NCI-H345 (cell line): ENCODE measurements at places on chromosomes 3 and 15.
A peak's percentile ranks its signal among the peaks of the same experiment; 100 is the strongest.

GRCh38 chr3:39180183-39180545 is 12.2 kb downstream of the XIRP1 start:
- no peak for DNase-seq

DNA sequence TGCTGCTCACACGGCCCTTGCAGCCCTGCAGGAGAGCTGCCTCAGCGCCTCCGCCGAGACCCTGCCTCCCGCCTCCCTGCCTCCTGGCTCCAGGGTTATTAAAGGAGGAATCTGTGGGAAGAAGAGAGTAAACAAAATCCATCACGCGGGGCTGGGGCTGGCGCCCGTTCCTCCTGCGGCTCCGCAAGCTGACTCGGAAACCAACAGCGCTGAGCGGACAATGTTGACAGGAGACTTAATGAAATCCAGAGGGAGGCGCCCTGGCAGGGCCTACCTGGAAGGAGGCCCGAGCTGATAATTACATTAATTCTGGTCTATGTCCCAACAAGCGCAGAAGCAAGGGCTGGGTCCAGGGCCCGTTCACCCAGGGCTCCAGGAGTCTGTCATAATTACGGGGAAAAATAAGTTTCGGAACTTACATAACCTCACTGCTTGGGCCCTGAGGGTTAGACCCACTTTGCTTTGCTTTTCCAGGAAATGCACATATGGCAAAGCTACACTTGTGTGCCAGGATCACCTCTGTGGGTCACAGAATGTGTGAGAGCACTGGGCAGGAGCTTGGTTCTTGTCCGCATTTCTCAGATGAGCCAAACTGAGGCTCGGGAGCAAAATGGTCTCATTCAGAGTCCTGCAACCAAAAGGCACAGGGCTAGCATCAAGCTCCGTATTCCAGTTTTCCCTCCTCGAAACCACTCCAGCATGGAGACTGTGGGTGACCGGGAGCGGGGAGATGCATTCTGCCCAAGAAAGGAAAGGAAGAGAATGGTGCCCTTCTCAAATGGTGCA is 43.8 kb upstream of the SLC6A6 start:
- DNase-seq = no peak

- no peak for DNase-seq
These were observed 6.9 kb downstream of the CORO2B start for GRCh38 chr15:68585574-68586273.

DNA sequence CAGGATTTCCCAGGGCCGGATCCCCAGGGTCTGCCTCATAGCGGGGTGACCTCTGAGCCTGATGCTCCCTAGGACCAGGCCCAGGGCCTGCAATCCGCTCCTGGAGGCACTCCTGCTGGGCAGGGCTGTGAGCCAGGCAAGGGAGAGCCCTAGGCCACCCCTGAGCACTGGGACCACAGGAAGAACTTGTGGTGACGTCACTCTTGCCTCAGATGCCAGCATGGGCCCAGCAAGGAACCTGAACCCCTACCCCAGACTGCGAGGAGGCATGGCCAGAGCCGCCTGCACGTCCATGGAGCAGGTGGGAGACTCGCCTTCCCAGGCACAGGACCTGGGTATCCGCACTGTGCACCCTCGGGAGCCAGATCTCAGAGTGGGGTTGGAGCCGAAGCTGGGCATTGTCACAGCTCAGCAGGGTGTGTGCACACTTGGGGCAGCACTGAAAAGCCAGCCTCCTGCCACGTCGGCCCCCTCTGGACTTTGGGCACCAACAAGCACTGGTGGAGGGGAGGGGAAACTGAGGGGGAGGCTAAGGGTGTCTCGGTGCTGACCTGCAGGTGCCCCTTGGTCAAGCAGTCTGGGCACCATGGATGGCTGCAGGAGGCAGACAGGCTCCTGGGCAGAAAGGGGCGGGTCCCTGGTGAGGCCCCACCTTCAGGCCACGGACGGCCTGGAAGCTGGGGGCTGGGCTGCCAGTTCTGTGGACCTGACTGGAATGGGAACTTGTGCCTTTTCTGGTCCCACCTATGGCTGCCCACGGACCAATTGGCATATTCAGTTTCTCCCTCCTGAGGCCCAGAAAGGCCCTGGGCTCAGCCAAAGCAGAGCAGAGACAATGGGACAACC is 49.3 kb downstream of the SLC6A20 start:
- no peak for DNase-seq

DNA sequence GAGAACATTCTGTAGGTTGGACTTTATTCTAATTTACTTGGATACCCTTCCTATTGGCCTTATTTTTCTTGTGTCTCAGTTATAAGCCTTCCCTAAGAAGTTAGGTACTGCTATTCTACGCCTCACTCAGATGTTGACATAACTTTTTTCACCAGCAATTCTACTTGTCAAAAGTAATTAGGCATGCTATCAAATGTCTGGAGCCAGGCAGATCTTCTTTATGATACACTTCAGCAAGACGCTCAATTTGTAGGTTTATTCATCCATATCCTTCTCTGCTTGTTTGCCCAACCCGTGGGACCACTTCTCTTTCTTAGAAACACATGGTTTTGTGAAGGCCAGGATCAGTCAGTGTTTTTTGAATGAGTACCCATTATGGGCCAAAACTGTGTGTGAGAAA is 36.2 kb upstream of the COL8A1 start:
- DNase-seq = no peak

DNA sequence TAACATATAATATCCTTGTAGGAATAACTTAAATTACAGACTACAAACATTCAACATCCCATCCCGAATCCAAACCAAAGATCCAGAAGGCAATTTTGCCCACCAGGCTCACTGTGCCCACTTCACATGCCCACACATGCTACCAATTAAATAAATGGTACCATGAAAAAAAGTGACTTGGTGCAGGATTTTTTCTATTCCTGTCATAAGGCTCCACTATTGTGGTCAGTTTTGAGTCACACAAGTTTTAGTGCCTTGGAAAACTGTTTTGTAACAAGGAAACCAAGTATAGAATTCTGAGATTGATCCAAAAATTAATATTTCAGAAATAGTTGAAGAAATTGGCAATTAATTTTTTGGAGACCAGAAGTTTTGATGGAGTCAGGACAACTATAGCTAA is 470.1 kb upstream of the THBS1 start:
- no peak for DNase-seq

DNA sequence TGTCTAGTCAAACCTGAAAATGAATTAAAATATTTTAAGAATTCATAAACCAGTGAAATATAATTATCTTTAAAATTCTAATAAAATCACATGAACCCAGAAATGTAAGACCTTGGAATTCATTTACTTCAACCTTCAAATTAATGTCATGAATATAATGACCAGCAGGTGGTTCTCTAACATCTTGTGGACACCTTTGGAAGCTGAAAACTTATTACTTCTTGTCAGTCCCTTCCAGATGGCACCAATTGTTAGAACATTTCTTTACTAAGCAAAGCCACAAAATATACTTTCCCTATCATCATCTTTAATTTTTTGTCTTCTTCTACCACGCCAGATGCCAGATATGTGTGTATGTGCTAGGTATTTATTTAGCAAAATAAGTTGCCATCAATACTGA is 240.0 kb downstream of the MBNL1 start:
- no peak for DNase-seq

DNA sequence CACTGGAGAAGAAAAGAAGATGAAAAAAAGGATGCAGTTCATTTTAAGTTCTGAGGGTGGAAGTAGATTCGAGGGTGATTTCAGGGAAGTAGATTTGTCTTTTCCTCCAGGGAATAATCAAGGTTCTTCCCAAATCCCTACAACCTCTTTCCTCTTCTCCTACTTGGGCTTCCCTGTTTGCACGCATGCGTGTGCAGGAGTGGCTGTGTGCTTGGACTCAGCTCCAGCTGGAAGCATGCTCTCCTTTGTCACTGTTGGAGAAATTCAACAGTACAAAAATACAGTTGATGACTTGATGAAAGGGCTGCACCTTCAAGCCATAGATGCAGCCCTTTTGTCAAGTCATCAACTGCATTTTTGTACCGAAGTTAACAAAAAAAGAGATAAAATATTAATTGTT is 3.8 kb downstream of the OR5K2 start:
- no peak for DNase-seq

GRCh38 chr15:89997079-89997478 is 4.0 kb upstream of the ZNF710 start:
- no peak for DNase-seq

GRCh38 chr3:45778761-45779201 is 17.6 kb downstream of the SLC6A20 start:
- no peak for DNase-seq

- DNase-seq = no peak
These were observed 71.9 kb downstream of the SMAD3 start for GRCh38 chr15:67137319-67137718.

- DNase-seq = no peak
These were observed 187.1 kb downstream of the RAP2B start for GRCh38 chr3:153349108-153349499.

- DNase-seq = peak; percentile 7
These were observed 64.2 kb downstream of the SCAPER start for GRCh38 chr15:76840830-76841460.

DNA sequence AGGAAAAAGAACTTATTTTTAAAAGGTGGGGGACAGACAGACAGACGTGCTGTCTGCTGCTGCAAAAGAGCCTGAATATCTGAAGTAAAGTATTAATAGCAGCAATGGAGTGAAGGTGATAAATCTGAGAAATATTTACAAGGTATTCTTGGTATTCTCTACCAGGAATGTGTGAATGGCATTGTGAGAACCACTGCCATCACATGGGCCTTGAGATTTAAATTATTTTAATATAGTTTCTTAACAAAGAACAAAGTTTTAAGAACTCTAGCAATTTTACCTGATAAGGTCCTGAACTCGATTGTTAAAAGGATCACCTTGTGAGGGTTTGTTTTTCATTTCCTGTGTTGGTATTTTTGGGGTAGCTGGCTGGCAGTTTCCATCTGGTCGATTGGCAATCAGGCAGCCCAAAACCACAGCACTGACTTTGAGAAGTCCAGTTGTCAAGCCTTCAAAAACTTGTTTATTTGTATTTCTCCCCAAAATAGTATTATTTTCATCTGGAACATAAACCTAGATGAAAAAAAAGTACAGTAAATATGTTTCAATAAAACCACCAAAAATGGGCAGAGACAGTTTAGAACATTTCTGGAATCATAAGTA is 97.3 kb downstream of the ISL2 start:
- DNase-seq = no peak

GRCh38 chr3:163071713-163072112 is 1575.1 kb downstream of the OTOL1 start:
- DNase-seq = no peak

DNA sequence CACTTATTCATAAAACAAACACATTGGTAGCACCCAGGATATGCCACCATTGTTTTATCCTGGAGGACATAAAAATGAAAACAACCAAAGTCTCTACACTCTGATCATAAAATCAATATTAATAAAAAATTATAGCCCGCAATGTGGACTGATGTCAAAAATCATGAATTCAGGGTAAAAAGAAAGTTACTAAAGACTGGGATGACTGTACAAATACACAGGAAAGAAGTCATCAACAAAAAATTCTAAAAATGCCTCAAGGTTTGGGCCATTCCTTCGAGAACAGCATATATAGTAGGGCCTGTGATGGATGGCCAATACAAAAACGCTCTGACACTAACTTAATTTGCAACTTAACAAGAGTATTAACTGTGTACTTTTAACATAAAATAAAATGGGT is 76.8 kb downstream of the THBS1 start:
- no peak for DNase-seq

DNA sequence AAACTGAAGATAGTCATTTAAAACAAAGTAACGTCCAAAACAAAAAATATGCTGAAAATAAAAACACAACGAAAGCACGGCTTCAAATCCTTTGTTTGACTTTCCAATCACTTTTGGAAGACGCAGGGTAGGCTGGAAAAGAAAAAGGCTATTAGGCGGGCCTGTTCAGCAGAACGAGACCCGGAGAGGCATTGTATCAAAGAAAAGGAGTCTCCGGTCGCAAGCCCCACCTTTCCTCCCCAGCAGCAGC is 691 bp downstream of the SENP7 start:
- no peak for DNase-seq

DNA sequence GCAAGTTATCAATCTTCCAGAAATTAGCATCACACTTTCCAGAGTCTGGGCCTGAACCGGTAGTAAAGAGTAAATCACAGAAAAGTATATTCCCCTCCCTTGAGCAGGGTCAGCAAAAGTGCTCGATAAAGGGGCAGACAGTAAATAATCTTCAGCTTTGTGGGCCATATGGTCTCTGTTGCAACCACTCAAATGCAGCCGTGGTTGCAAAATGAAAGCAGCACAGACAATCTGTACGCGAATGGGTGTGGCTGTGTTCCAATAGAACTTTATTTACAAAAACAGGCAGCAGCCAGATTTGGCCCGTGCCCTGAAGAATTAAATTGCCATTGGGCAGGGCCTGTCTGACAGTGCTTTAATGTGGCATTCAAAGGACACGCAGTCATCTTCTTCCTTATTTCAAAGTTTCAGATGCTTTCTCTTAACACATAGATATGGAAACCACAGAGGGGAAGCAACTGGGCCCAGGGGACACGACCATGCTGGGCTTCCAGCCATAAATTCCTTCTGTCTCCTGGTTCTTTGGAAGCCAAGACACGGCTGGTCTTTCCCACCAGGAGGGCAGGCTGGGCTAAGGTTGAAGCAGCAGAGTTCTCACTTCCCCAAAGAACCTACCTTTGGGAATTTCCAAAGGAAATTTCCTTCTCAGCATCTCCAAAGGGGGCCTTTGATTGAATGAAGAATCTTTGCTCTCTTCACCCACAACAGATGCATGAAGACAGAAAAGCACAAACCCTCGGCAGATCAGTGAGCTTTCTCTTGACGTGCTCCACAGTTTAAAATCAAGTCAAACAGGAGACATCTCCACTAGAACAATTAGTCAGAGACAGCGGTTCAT is 489.8 kb upstream of the PROK2 start:
- DNase-seq = peak; percentile 32

DNA sequence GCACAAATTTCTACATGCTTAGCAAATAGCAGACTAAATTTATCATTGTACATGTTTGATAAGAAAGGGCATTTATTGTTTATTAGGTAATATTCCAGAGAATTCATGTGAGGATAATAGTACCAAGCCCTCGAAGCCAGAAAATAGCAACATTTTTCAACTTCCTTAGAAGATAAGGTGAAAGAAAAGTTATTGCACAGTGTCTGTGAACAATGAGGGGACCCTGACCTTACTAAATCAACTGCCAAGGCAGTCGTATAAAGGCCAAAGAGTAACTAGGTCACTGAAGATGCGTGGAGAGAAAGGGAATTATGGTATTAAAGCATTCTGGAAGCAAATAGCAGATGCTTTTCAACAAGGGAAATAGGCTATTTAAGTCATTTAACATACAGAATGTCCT is 20.3 kb upstream of the ARL6 start:
- no peak for DNase-seq

- DNase-seq = no peak
These were observed 73.8 kb downstream of the LEKR1 start for GRCh38 chr3:156899951-156900350.
